ENCODE measurements at places on chromosomes 12 and 14.

- no peak for DNase-seq
Measured at GRCh38 chr14:52079239-52079959, 10.5 kb upstream of the NID2 start.

DNA sequence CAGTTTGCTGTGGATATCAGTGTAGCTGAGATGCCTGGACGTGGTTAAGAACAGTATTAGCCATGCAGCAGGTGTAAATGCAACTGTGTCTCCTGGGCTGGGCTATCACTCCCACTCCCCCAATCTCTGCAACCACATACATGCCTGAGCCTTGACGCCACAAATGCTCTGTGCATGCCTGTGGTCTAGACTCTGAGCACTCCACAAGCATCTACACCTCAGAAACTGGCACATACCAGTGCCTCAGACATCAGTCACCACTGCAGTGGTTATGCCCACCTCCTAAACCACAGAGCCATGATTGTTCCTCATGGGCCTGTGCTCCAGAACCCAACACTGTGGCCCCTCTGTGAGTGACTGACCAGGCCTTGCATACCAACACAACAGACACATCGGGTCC is 226.8 kb upstream of the ALG10 start:
- no peak for DNase-seq

GRCh38 chr14:80567905-80568536 is 356.7 kb upstream of the DIO2 start:
- DNase-seq: no peak

DNA sequence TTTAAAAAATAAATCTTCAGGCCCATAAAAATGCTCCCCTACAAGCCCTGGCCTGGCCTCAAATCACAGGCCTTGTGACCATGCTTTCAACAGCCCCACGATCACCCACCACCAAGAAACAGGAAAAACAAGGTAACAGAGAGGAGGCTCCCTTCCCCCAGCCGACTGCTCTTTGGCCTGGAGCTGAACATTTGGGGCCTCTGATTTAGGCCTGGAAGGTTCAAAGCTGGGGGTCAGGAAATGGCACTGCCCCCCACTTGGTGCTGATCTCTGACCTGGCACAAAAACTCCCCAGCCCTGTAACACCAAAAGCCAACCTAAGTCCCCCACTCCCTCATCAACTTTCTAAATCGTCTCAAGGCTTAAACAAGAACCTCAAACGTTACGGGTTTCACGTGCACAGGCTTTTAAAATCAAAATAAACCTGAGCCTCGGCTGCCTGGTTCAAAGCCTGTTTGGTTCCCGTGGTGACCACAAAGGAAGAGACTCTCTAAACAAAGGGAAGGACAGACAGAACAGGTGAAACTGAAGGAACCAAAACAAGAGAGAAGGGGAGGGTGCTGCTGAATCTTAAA is 9.0 kb downstream of the ACTN1 start:
- no peak for DNase-seq

DNA sequence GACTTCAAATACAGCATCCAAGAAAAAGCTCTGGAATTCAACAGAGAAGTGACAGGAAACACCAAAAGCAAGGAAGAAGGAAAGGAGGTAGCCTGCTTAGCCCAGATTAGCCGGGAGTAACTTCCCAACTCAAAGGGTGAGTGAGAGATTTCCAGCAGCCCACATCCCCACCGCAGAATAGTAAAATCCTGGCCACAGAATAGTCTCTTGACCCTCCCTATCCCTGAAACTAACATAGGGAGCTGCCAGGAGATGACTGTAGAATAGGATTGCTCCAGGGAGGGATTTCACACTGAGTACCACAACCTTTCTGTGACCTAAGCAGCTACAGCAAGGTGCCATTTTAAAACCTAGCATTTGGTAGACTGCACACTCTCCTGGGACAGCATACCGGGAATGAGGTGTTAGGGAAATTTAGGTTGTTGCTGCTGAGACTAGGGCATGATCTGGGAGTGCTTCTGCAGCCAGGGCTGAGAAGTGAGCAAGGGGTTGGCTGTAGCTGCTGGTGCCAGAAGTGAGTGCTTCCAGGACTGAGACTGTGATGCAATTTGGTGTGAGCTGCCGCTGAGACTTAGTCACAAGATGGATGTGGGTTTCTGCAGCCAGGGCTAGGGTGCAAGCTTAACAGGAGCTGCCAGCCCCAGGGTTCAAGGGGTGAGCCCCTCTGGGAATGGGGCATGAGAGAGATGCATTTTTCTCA is 66.0 kb downstream of the TMTC3 start:
- DNase-seq: peak; percentile 67

DNA sequence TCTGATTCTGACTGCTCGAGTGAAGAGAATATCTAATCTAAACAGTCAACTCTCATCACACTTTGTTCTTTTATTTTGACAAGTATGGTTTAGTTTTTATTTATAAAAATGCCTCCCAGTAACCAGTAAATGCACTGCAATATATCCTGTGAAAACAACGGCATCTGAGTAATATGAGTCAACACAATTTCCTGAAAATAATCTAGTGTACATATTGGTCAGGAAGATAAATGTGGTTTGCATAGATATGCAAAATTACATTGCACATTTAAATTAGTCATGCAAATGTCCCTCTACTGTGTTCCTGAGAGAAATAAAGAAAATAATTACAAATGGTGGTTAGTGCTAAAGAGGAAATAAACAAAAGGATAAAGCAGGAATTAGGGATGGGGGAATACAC is 1190.7 kb upstream of the SEL1L start:
- no peak for DNase-seq

GRCh38 chr12:226401-226800 is 12.4 kb upstream of the SLC6A12 start:
- DNase-seq: no peak

DNA sequence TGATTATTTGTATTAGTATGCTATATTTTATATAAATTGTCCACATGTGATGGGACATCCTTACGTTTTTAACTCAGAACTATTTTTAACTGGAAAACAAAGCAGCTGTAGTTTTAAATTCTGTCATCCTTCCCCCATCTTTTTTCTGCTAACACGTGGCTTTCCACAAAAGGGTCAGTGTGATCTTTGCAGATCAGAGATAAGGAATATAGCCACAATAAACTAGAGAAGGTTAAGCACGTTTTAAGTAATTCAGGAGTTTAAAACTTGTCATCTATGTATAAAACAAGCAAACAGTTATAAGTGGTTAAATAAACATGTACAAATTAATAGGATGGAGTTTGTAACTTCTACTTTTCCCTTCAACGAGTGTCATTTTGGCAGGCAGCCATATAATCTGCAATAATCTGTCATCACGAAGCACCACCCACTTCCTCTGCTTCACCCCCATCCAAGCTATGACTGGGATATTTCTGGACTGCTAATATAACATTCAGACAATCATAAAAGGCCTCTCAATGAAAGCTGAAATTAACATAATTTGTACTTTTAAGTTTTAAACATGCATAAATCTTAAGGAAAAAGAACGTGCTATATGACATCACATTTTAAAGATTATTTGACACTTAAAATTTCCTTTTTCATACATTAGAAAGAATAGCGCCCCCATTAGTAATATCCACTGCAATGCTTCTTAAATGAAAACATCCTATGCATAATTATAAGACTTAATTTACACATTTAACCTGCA is 15.3 kb downstream of the TAOK3 start:
- no peak for DNase-seq

DNA sequence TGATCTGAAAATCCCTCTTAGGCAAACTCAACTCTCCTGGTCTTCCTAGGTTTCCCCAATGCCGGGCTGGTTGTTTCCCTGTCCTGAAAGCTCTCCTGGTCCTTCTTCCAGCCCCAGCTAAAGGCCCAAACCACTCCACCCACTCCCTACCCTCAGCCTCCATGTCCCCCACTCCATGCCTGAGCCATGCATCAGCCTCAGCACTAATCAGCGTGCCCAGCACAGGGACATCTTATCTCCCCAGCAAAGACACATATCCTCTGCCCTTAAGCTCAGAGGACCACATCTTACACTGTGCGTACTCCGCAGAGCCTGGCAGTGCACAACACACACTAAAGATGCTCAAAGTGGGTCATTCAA is 25.9 kb downstream of the ACTN1 start:
- DNase-seq: no peak

GRCh38 chr14:20478894-20479293 is 9.7 kb downstream of the PNP start:
- DNase-seq: no peak

GRCh38 chr14:92794547-92794941 is 439 bp downstream of the GOLGA5 start:
- DNase-seq: no peak

DNA sequence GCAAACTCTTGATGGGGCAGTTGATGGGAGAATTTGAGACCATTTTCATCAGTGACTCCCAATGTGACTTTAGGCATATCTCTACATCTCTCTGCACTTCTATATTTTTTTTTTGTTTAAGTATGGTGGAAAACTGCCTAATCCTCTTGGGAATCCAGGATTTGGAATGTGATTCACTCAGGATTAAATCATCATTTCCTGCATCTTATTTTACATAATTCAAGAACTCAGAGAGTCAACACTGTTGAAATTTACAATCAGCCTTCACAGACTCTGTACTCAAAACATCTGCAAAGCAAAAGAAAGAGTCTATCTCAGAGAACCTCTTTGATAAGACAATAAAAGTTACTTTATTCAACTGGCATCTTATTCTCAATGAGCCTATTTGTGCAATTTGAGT is 260.7 kb upstream of the NOS1 start:
- no peak for DNase-seq

DNA sequence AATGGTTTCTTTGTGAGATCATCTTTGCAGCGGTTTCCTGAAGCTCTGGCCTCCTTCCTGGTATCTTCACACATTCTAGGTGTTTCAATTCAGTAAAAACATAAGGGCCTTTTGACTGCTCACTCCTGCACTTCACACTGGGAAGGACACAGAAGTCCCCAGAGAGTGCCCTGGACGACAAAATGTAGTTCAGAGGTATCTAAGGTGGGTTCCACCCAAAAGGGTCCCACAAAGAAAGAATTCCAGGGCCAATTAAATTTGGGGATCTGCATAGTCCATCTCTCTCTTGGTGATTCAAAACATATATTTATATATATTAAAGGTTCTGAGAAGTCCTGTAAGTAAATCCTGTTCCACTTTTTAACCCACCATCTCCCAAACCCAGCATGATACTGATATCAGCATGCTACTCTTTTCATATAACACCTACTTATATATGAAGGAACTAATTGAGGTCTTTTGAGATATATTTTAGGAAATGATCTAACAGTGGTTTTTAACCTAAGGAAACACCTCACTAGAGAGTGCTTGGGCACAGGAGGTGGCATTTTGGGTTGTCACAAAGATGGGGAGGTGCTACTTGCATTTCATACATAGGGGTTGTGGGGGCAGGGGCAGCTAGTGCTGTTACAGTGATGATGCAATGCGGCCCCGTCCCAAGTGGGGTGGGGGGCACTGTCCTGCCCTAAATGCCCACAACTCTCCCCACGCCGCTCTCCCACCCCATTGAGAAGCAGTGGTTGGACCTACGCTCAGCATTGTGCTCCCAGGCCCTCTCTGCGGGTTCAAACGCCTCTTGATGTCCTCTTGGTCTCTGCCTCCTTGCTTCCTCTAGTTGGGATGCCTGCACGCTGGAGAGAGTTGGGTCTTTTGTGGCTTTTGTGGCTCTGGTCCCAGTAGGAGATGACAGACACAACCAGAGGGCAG is 109.4 kb downstream of the ARF6 start:
- DNase-seq: no peak

- DNase-seq: peak; percentile 55
Measured at GRCh38 chr12:109147954-109148353, 31.6 kb downstream of the ACACB start.

All from GM04503 (cell line).